CD4-positive, alpha-beta T cell treated with Interleukin-1 beta for 1 hour (primary cell): ENCODE measurements at places on chromosomes 3 and 15.

- DNase-seq: no peak
Measured at GRCh38 chr3:99466331-99466730, 172.1 kb upstream of the COL8A1 start.

GRCh38 chr3:172142051-172142863 lies 102.9 kb downstream of the FNDC3B start:
- no peak for DNase-seq

- no peak for DNase-seq
Measured at GRCh38 chr3:93924491-93924890, 49.2 kb downstream of the PROS1 start.

GRCh38 chr3:187750006-187750512 lies 4.8 kb upstream of the BCL6 start:
- no peak for DNase-seq

DNA sequence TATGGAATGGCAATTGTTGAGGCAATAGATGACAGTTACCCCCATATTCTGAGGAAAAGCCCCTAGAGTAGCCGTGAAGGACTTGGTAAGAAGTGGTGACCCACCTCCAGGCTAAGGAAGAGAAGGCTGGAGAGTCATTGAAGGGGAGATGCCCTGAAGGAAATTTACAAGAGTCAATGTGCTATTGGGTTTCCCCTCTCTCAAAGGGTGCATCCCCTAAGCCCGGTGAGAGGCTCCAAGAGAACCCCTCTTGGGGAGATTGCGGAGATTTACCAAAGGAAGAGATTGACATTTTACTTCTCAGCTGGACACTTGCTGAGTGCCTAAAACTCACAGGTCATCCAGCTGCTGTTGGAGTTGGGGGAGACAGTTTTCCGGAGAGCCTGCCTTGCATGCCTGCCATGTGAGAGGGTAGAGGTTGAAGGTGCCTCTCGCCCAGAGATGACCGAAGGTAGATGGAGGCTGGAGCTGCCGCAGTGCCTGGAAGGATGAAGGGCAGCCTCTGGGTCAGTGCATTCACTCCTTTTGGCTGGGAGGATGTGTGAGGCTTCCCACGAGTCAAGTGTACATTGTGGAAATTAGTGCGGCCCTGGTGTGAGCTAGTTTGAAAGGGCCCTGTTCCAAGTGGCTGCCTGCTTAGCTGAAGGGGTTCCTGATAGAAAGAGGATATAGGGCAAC lies 30.7 kb downstream of the MESD start:
- DNase-seq: no peak

DNA sequence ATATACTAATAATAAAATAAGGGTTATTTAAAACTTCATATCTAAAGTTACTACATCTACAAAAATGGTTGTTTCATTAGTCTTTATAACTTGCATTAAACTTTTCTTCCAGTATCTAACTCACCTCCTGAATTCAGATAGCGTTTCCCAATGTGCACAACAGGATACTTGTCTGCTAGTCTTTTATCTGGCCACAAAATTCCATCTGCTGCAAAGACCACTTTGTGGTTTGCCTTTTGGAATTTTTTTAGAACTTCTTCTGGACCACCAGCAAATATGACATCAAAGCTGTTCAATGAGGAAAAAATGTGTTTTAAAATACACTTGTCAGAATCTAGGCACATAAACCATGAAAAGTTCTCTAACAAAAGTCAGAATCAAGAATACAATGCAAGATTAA lies 50.8 kb downstream of the PLOD2 start:
- no peak for DNase-seq

DNA sequence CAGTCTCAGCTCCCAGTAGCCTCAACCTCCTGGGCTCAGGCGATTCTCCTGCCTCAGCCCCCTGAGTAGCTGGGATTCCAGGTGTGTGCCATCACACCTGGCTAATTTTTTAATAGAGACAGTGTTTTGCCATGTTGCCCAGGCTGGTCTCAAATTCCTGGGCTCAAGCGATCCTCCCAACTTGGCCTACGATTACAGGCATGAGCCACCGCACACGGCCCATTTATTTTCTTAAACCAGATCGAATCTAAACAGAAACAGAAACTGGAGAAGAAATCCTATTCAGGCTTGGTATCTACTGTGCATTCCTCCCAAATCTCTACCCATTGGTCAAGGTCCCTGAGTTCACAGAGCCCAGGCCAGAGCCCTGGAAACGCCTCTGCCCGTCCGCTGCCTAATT lies 74.2 kb downstream of the PGPEP1L start:
- no peak for DNase-seq
